Islet precursor cell (in vitro differentiated cells): ENCODE measurements at places on chromosomes 4 and X.

- DNase-seq, result no peak
Measured at GRCh38 chr4:86048426-86048825, 311.4 kb downstream of the MAPK10 start.

GRCh38 chrX:12673487-12673886, 117.7 kb upstream of the PRPS2 start:
- DNase-seq, result no peak

- no peak for DNase-seq
Measured at GRCh38 chr4:182338063-182338462, 94.9 kb downstream of the TENM3 start.

DNA sequence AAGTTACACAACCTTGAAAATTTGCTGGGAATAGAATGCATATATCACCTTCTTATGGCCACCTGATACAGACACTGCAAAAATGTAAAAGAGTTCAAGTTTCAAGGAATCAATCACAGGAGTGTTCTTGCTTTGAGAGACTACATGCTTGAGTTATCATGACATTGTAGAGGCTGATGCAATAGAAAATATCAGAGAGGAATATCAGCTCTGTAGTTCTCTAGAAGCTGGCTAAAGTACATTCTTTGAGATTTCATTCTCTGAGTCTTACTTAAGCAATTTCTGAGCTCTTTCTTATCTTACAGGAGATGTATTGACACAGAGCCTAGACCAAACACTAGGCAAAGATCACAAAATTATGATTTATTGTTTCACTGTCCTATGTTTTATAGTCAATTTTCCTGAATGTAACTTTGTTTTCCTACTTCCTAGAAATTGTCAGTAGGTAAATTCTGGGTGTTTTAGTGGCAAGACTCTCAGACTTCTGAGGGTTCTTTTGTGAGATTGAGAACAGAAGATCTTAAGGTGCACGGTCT, 152.1 kb upstream of the HPGD start:
- no peak for DNase-seq

DNA sequence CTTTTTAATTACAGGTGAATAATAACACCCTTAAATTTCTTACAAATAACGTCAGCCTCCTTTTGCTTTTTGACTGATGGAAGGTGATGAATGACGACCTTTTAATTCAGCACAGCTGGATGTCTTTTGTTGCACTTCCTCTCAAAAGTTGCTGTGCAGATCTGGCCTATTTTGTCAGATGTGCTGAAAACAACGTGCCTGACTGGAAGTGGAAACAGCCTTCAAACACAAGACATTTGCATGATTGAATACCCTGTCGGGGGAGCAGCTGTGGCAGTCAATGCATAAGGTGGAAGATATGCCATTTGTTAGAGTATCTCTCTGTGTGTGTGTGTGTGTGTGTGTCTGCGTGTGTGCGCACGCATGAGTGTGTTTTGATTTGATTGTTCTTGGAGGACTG, 579.7 kb downstream of the SPRY1 start:
- no peak for DNase-seq
